ENCODE measurements at places on chromosomes 13 and 19.

GRCh38 chr19:56507446-56508289 lies at the start of gene ZNF471:
TSS of gene ZNF471 (plus strand) at chr19:56507855. CDS start at chr19:56511572, 3,717 bp downstream.
- DNase-seq: no peak

- no peak for DNase-seq
Measured at GRCh38 chr13:51453959-51454703, 1.3 kb upstream of the INTS6 start.

GRCh38 chr19:24048261-24048660 lies 38.7 kb upstream of the ZNF254 start:
- DNase-seq: no peak

GRCh38 chr13:59340151-59340550 lies 823.6 kb downstream of the DIAPH3 start:
- DNase-seq: no peak

DNA sequence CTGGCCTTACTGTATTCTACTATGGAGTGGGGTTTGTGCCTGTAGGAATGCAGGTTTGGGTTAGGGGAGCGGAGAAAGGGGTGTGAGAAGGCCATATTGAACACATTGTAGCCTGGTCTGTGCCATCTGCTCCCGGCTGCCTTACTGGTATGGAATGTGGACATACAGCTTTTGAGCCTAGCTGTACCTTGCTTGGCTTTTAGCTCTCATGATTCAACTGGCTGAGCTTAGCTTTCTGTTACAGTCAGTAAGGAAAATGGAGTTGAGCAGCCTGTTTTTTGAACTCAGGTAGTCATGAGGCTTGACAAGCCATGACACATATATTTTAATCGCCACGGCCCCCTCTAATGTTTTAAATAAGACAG lies 41.6 kb downstream of the ARHGAP35 start:
- DNase-seq: no peak

DNA sequence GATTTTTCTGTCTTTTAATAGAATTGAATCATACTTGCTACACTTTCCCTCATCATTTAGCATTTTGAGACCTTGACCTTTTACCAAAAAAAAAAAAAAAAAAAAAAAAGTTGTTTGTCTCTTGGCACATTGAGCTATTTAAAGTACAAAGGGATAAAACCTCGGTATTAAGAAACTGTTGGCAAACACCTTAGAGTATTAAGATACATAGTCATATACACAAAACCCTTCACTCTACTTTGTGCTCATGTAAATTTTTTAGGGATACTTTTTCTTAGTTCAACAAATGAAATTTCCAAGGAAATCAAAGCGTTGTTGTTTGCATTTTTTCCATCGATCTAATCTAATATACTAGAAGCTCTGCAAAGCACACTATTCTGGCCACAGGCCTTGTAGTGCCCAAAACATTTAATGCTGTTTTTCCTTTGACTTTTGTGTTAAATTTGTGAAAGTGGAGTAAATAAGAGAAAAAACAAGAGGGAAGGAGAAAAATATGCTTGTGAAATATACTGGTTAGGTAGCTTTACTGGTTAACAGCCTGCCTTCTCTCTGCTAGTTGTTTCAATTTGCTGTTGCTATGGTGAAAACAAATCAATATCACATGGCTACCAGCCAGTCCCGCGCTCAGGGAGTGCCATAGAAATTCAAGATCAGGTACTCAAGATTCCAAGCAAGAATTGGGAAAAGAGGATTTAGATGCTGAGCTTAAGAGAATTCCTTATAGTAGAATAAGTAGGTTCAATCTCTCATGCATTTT lies 2.6 kb downstream of the MBNL2 start:
- no peak for DNase-seq

GRCh38 chr13:41019011-41019487 lies at the start of gene ELF1:
TSS of gene ELF1 (minus strand) at chr13:41019316. CDS start at chr13:40982054, 37,262 bp downstream.
- DNase-seq: no peak

DNA sequence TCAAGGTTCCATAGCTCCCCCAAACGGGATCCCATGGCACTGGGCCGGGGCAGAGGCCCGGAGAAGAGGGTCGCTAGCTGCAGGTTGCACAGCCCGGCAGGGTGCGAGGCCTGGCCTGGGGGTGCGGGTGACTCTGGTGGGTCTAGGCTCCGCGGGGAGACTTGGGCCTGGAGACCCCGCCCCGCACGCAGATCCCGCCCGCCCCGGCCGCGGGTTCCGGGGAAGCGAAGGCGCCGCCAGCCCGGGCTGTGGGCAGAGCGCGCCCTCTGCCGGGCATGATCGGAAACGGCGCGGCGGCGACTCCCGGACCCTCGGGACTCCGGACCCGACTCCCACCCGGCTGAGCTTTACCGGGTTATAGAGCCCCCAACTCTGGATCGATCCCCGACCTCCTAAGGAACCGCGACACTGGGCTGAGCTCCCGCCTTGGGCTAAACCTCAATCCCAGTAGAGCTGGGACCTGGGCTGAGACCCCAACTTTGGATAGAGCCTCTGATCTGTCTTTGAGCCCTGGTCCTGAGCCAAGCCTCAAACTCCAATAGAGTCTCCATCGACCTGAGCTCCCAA lies 3.1 kb upstream of the TNFAIP8L1 start:
- no peak for DNase-seq

- DNase-seq: no peak
Measured at GRCh38 chr13:28245465-28245864, 107.1 kb downstream of the PAN3 start.

GRCh38 chr13:46295491-46296114 lies 83.9 kb downstream of the LRRC63 start:
- no peak for DNase-seq

GRCh38 chr19:55284405-55285058 lies 735 bp downstream of the BRSK1 start:
- no peak for DNase-seq

DNA sequence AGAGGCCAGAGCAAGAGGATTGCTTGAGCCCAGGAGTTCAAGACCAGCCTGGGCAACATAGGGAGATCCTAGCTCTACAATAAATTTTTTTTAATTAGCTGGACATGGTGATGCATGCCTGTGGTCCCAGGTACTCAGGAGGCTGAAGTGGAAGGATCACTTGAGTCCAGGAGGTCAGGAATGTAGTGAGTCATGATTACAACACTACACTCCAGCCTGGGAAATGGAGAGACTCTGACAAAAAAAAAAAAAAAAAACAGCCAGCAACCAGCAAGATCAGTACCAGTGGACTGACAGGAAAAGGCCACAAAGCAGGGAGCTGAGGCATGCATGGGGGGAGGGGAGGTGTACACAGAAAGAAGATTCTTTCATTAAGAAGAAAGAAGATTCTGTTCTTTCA lies 52.7 kb upstream of the RFXAP start:
- no peak for DNase-seq

- DNase-seq: no peak
Measured at GRCh38 chr13:111659219-111659775, 338.9 kb downstream of the TEX29 start.

- no peak for DNase-seq
Measured at GRCh38 chr13:83929157-83929556, 46.9 kb upstream of the SLITRK1 start.

DNA sequence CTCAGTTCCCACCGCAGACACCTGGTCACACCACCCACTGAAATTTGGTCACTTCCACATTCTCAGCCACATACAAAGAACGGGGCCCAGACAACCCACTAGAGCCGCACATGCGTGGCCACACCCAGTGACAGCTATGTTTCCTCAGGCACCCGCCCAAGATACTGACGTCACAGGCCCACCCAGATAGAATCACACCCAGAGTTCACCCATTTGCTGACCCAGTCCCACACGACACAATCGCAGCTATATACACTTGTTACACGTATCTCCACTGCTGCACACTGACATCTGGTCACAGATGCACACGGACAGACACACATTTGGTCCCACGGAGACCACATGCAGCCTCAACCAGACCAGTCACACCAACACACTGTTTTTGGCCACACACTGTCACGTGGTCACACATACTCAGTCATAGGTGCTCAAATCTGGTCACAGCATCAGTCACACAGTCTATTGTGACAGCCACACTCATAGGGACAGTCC lies 2.9 kb downstream of the NUMBL start:
- no peak for DNase-seq

- no peak for DNase-seq
Measured at GRCh38 chr13:40061466-40062450, 406.3 kb downstream of the COG6 start.

DNA sequence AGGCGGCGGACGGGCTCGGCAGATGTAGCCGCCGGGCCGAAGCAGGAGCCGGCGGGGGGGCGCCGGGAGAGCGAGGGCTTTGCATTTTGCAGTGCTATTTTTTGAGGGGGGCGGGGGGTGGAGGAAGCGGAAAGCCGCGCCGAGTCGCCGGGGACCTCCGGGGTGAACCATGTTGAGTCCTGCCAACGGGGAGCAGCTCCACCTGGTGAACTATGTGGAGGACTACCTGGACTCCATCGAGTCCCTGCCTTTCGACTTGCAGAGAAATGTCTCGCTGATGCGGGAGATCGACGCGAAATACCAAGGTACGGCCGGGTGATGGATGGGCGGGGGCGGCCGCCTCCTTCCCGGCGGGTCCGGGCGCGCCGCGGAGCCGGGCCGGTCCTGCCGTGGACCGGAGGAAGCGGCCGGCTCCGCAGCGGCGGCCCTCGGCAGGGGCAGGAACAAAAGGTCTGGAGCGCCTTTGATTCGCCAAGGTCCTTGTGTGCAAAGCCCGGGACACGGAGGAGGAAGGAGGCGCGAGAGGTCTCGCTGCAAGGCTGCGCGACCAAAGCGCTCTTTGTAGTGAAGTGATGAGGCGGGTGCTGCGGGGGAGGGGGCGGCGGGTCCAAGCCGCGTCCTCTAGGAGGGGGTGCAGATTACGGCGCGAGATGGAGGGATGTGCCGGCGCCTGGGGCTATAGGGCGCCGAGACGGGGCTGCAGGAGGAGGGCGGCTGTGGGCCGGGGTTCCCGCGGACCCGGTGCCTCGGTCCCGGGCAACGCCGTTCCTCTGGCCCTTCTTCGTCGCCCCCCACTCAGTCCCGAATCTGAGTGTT lies 689 bp downstream of the ING1 start:
- no peak for DNase-seq

DNA sequence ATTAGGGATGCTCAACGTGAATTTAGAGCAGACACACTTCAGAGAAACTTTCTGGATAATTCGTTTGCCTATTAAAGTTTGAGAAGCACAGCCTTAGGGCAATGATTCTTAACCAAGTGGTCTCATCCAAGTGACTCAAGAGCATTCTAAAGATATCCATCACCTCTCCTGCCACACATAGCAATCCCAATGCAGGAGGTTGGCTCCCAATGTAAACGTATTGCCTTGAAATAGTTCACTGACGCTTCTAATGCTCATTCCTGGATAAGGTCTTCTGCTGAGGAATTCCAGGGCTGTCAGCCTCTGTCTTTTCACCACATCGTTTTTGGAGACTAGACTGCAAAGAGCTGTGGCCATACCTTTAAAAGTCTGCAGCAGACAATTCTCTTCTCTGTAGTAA lies 279.8 kb upstream of the DACH1 start:
- no peak for DNase-seq

DNA sequence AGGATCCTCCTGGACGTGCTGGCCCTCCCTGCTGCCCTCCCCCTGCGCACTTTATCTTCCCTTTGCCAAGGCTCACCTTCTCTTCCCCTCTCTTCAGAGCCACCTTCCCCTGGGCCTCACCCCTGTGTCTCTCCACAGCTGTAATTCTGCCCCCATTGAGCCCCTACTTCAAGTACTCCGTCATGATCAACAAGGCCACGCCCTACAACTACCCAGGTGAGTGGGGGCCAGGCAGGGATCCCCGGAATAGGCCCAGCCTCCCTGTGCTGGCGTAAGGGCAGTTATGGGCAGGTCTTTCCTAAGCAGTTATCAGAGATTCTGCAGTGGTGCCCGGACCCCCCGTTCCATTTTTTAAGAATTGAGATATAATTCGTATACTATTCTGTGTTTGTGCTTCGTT lies 3.1 kb downstream of the NDUFA3 start:
- DNase-seq: no peak

- DNase-seq: no peak
Measured at GRCh38 chr13:24129914-24130774, 30.4 kb upstream of the SPATA13 start.

DNA sequence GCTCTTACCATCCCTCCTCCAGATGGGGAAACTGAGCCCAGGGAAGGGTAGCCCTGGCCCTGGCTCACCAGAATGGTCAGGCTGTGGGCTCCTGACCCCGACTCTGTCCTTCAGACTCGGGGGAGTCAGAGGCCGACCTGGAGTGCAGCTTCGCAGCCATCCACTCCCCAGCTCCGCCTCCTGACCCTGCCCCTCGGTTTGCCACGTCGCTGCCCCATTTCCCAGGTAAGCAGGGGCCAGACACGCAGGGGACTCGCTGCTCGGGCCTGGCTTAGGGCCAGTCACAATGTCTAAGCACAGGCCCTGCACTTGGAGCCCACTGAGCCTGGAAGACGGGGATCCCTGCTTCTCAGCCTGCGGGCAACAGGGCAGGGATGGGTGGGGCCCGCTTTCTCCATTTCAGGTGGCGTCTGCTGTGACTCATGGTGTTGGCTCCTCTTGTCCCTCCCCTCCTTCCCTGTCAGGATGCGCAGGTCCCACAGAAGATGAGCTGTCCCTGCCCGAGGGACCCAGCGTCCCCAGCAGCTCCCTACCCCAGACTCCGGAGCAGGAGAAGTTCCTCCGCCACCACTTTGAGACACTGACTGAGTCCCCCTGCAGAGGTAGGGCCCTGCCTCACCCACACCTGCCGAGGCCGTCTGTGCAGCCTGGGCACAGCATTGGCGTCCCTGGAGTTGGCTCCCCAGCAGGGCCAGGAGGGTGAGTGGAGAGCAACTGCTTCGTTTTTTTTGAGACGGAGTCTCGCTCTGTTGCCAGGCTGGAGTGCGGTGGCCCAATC lies 9.2 kb upstream of the OVOL3 start:
- no peak for DNase-seq

DNA sequence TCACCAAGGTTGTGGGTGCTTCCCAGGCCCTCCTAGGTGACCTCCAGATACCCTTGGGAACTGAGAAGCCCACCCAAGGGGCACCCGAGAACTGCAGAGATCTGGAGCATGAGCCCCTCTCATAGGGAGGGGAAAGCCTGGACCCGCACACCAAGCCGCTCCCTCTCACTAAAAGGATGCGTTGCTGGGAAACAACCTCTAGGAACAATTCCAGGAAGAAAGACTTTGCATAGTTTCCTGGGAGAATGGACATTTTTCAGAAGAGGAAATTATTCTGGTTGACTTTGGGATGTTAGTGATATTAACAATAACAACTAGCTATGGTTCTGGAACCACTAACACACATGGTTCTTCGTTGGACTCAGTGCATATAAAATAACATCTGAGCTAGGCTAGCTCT lies 64.6 kb downstream of the SLC7A1 start:
- DNase-seq: no peak

GRCh38 chr13:36959456-36960116 lies 39.5 kb upstream of the SMAD9 start:
- no peak for DNase-seq

DNA sequence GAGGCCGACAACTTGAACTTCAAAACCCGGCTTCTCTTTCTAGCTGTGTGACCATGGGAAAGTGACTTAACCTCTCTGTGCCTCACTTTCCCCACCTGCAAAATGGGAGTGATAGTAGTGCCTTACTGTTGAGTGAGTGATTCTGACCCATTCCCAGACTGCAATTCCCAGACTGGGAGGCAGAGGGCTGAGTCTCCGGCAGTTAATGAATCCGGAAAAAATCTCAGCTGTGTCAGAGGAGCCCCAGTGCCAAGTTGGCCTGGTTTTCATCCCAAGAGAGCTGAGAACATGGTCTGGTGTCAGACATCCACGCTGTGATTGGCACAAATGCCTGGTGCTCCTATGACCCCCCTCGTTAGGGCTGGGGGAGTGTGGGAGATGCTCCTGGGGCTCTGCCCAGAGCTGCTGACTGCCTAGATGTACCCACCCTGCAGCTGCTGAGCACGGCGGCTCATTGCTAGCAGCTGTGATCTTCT lies 50.0 kb downstream of the PIN1 start:
- peak; percentile 90 for DNase-seq

Measured in NCI-H446 treated with DMSO at 0.1 percent for 48 hours (cell line).